ENCODE measurements at places on chromosomes 1 and 21. TPM values are rescaled to one million over a fixed set of nuclear protein-coding genes. Genes with fewer than 3 reads are reported as not detected.

- DNase-seq, result peak; percentile 99
These were observed 52.4 kb downstream of the XCL1 start for GRCh38 chr1:168628807-168629206.

GRCh38 chr1:246153796-246154212 is 353.3 kb downstream of the SMYD3 start:
- no peak for DNase-seq

- DNase-seq, result no peak
These were observed 27.5 kb downstream of the TBX15 start for GRCh38 chr1:118960567-118961136.

DNA sequence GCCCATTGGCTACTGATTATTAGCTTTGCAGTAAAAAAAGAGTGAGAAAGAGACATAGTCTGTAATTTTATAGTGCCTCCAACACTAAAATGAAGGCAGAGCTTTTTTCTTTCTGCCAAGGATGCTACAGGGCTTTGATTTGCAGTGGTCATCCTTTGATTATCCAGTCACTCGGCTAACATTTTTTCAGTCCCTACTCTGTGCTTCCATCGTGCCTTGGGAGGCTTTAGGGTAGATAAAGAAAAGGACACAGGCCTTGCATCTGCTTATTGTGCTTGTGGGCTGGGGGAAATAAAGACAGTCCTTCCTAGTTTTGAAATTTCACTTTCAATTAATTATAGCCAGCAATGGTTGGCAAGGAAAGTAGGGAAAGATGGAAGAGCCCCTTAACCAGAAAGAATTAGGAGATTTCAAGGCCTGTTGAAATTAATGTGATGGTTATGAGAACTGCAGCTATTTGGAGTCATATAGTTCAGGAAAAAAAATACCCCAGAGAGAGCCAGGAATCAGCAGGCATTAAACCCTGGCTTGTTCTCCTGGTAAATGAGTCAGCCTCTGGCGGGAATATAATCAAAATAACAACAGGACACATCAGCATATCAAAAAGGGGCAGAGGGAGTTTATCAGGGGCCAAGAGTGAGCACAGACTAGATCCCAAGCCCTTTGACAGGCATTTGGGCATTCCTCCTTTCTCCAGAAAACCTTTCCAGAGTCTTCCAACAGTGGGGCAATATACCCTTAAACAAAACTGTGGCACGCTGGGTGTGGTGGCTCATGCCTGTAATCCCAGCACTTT is 27.4 kb downstream of the CACHD1 start:
- no peak for DNase-seq

- no peak for DNase-seq
These were observed 17.7 kb downstream of the SPATA46 start for GRCh38 chr1:162358928-162359327.

- no peak for DNase-seq
These were observed 12.9 kb upstream of the LEMD1 start for GRCh38 chr1:205434738-205435137.

DNA sequence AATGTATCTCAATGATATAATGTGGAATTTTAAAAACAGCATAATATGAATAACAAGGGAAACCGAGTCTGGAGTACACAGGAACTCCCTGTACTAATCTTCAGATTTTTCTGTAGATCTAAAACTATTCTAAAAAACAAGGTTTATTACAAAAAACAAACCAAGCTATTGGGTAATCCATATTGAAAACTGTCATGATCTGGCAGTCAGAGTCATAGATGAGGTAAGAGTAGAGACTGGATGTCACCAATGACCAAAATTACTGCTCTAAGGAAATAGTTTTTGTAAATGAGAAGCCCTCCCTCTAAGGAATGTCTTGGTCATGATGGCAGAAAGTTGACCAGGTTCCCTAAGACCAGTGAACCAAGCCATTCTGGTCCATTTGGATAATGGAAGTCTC is 2.4 kb upstream of the SPOCD1 start:
- DNase-seq, result no peak

Gene TRIM62
- 4.2 TPM for total RNA-seq

Gene PTGFRN
- total RNA-seq, result 143 TPM

Gene FYB2
- not detected for total RNA-seq

Gene RAB3B
- 0.50 TPM for total RNA-seq

Gene SYT2
- not detected for total RNA-seq
